CD4-positive, CD25-positive, alpha-beta regulatory T cell (primary cell): ENCODE measurements at places on chromosomes 2 and 18. TPM values are rescaled to one million over a fixed set of nuclear protein-coding genes. Genes with fewer than 3 reads are reported as not detected.

Gene IL1B
- 1.3 TPM for total RNA-seq

DNA sequence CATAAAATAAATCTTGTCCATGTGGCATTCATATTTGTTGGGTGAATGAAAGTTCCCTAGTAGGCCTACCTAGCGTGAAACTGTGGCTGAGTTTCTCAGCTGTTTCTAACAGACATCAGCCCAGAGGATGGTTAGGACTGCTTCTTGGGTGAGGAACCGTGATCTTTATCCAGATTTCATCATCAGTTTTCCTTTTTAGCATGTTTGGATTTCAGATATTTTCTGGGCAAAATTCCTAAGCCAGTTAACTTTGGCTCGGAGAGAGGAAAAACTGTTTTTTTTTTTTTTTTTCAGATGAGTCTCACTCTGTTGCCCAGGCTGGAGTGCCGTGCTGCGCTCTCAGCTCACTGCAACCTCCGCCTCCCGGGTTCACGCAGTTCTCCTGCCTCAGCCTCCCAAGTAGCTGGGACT lies 53.5 kb downstream of the DGKD start:
- H3K4me1 ChIP-seq: peaks cover 30% of the 10 kb centered on the region
- H3K36me3 ChIP-seq: peaks cover 3% of the 10 kb centered on the region
- no peak for DNase-seq
- H3K4me3 ChIP-seq: no peak overlapping the region

DNA sequence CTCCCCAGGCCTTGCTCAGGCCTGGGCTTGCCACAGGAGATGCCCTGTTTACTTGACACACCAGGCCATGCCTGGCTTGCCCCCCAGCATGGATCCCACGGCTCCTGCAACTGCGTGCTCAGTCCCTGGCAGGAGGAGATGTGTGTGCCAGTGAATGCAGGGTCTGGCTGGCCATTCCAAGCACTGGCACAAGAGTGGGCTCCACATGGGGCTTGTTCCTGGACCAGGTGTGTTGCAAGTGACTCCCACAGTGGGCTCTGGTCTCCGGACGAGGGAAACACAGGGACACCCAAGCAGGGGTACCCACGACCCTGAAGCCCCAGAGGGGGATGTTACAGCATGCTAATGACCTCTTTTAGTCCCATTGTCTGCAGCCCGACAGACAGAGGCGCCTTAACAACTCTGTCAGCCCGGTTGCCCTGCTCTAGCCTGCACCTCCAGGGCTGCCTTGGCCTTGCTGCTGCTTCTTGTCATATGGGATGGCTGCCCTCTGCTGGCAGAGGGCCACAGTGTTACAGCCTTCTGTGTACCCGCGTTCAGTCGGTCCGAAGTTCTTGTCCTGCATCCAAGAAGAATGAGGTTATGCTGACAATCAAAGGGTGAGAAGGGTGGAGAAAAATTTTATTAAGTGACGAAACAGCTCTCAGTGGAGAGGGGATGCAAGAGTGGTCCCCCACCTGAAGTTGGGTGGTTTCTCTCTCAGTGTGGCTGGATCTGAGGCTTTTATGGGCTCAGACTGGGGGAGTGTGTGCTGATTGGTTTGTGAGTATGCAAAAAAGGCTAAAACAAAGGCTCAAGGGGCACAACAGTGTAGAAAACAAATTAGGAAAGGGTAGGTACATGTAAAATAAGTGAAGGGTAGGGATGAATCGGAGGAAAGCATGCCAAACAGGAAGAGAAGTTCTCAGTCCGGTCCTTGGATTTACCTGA lies 180.4 kb downstream of the MBD5 start:
- H3K27me3 ChIP-seq: no peaks in the 10 kb centered on the region
- H3K4me3 ChIP-seq: no peak overlapping the region
- no peaks in the 10 kb centered on the region for H3K36me3 ChIP-seq

GRCh38 chr2:173783382-173783781 lies 181.8 kb downstream of the SP3 start:
- H3K4me1 ChIP-seq: no peaks in the 10 kb centered on the region
- DNase-seq: no peak
- H3K4me3 ChIP-seq: no peak overlapping the region

DNA sequence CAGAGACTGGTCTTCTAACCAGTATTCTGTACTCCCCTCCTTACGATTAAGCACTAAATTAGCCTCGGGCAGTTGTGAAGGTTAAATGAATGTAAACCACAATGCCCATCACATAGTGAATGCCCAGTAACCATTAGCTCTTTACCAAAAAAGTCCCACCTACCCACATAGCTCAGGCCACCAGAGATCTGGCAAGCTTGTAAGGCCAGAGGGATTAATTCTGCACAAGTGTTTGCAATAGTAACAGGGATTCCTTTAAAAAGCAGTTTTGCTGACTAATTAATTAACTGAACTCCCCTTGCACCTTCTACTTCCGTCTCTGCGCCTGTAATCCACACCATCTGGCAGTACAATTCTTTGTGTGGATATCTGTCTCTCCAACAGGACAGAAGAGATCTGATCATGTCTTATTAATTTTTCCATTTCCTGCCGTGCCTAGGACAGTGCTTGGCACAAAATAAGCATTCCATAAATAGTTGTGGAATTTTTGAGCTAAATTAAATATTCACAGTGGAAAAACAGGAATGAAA lies 36.2 kb upstream of the IGFBP2 start:
- H3K27me3 ChIP-seq: no peaks in the 10 kb centered on the region
- DNase-seq: no peak
- H3K4me1 ChIP-seq: no peaks in the 10 kb centered on the region
- H3K36me3 ChIP-seq: no peaks in the 10 kb centered on the region

DNA sequence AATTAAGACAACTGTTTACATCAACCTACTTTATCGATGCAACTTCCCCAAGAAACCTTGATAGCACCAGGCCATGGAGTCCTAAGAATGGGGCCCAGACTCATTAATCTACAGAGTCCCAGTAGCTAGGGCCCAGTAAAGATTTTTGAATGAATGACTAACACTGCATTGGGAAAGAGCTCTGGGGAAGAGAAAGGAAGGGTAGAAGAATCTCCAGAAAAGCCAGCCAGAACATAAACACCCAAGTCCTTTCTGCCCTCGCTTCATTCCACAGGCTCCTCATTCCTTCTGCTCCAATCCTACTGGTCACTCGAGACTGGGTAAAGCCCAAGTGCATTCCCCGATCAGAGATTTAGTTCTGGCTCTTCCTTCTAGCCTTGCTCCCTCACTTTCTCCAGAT lies 44.3 kb downstream of the CYRIA start:
- no peak overlapping the region for H3K4me3 ChIP-seq
- H3K4me1 ChIP-seq: no peaks in the 10 kb centered on the region
- H3K27me3 ChIP-seq: no peaks in the 10 kb centered on the region
- no peaks in the 10 kb centered on the region for H3K36me3 ChIP-seq
- no peak overlapping the region for H3K27ac ChIP-seq

DNA sequence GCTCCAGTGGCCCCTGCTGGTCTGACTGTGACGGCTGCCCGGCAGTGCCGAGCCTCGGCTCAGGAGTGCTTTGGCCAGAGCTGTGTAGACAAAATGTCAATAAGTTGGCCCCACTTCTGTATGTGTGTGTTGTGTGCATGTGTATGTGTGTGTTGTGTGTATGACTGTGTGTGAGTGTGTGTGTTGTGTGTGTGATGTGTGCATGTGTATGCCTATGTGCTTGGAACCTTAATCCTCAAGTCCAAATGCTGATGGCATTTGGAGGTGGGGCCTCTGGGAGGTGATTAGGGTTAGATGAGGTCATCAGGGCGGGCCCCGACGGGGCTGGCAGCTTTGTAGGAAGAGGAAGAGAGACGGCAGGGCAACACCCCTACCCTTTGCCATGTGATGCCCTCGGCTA lies 269.0 kb downstream of the DCDC2C start:
- no peak overlapping the region for H3K4me3 ChIP-seq
- DNase-seq: no peak
- H3K27ac ChIP-seq: no peak overlapping the region
- H3K36me3 ChIP-seq: no peaks in the 10 kb centered on the region
- H3K27me3 ChIP-seq: no peaks in the 10 kb centered on the region

GRCh38 chr18:23738151-23738550 lies 48.9 kb downstream of the LAMA3 start:
- no peak overlapping the region for H3K4me3 ChIP-seq
- H3K27ac ChIP-seq: no peak overlapping the region
- H3K4me1 ChIP-seq: no peaks in the 10 kb centered on the region
